ENCODE measurements at places on chromosomes 3 and 15.

GRCh38 chr3:75254685-75255084 is 409.4 kb upstream of the FRG2C start:
- no peak for DNase-seq

- no peak for DNase-seq
Observed at GRCh38 chr3:42668413-42668760, 14.9 kb downstream of the ZBTB47 start.

DNA sequence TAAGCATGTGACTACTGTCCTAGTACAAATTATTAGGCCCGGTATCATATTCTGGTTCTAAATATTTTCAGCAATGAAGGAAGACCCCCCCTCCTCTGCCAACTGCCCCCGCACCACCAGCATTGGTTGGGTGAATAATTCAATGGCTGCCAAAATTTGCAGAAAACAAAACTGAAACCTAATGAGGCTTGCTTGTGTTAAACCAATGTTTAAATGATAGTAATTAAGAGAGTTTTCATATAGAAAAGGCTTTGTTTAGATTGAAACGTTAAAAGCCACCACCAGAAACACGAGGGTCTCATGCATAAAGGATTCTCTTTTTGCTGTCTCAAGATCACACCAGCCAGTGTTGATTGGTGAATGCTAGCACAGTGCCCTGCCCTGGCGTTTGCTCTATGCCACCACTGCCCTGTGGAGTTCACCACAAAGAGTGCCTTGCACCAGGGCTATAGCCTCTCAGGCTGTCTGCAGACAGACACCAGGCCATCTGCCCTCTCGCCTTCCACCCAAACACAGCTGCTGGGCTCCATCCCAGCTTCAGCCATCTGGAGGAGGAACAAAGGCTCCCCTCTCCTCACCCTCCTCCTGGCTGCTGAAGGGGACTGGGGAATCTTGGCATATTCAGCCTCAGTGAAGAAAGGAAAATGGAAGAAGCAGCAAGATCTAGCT is 200.3 kb upstream of the PFN2 start:
- DNase-seq = no peak

DNA sequence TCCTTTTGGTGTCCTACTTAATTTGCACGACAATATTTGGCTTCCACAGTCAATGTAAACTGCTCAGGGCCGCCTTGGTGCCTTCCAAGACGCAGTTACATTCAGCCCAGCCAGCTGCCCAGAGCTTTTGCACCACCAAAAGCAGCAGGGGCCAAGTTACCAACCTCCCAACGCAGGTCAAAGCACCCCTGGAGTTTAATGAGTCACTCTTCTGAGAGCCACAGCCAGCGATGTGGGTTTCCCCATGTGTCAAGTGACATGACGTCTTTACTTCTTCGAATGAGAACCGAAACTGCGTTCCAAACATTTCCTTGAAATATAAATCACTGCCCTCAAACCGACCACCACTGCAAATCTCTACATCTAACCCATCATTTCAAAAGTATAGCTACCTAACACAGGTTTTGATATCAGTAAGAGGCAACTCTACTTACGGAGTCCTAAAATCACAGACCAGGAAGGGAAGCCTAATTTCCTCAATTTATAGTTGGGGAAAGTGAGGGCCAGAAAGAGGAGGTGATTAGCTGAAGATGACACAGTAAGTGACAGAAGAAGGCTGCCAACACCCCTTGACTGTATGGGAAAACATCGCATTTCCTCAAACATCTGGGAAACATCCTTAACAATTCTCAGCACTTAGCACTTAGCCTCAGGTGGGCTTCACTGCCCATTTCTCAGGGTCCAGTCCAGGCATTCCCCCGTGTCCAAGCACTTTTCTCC is 24.5 kb downstream of the MB21D2 start:
- peak; percentile 94 for DNase-seq

- DNase-seq = no peak
Observed at GRCh38 chr3:188176476-188176875, 22.5 kb downstream of the LPP start.

- no peak for DNase-seq
Observed at GRCh38 chr3:170490828-170491560, 72.3 kb downstream of the CLDN11 start.

GRCh38 chr3:29475305-29475840 is 194.5 kb downstream of the RBMS3 start:
- no peak for DNase-seq

DNA sequence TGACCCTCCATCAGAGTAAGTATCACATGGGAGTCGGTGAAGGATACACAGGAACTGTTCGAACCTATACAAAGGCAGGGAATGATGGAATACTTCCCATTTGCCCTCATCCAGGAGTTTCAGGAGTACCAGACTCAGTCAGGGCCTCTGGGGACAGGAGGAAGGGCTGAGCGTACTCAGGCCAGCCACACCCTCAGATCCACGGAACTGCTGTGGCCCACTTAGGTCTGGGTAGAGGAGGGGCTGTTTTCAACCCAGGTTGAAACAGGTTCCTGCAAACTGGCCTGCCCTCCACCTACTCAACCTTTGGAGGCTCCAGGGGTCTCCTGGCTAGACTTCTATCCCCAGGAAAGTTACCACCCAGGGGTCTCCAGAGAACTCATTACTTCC is 6.7 kb upstream of the IGDCC3 start:
- DNase-seq = no peak

GRCh38 chr3:49792371-49793150 is 6.2 kb upstream of the IP6K1 start:
- no peak for DNase-seq

DNA sequence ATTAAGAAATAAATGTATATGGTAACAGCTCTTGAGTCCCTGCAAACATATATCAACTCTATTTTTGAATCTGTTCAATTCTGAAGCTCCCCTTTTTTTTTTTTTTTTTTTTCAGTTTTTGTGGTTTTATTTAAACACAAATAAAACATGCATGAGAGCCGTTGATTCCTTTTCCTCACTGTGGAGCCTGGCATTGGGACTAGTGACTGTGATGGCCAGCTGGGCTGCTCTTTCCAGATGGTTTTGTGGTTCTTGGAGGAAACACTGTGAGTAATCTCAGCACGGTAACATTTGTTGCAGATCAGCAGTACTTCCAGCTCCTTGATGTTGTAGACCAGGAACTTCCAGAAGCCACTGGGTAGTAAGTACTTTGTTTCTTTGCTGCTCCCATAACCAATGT is 15.9 kb downstream of the EMC7 start:
- no peak for DNase-seq

- DNase-seq = no peak
Observed at GRCh38 chr3:147408188-147409100, 721 bp upstream of the ZIC1 start.

DNA sequence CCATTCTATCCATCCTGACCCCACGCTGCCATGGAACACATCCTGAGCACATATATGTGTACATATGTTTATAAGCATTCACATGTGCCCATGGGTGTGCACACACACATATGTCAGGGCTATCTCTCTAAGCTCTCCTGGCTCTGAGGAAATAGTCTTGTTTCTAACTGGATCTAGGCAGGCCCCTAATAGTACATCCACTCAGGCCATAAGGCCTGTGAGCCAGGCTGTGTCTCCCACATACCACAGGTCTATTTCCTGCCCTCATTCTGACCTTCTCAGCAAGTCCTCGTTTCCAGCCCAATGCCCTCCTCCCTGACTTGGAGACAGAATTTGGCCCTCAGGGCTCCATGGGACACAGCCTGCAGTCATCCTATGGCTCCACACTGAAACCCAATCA is 284.8 kb upstream of the CTNNB1 start:
- no peak for DNase-seq

GRCh38 chr3:4708230-4708629 is 215.1 kb downstream of the ITPR1 start:
- DNase-seq = no peak

DNA sequence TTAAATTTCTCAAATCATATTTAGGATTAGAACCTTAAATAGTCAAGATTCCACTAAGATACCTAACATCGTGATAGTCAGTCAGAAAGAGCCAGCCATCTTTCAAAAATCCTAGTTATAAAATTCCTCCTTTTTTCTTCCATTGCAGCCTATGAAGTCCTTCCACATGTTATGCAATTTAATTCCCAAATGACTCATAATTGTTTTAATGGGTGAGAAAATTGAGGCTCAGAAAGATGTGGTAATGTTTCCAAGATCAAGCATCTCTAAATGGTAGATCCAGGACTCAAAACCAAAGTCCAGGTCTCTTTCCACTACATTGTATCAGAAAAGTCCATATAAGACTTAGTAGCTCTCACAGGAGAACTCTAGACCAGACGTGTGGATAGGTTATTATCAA is 9.5 kb downstream of the CFAP44 start:
- no peak for DNase-seq

GRCh38 chr3:104234442-104235194 is 1132.1 kb upstream of the ALCAM start:
- DNase-seq = no peak

DNA sequence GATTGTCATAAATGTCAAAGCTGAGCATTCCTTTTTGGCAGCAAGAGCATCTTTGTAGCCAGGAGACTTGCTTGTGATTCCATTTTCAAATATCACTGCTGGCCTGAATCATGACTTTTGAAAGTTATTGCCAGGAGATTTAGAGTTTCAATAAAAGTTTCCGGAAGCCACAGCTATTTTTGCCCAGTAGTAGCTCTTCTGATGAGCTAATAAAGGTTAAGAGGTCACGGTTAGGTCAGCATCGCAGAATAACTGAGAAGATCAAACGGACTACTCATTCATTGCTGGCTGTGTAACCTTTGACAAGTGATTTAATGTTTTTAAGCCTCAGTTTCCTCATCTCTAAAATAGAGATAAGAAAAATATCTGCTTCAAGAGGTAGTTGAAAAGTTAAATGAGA is 105.1 kb upstream of the ETV5 start:
- DNase-seq = no peak

DNA sequence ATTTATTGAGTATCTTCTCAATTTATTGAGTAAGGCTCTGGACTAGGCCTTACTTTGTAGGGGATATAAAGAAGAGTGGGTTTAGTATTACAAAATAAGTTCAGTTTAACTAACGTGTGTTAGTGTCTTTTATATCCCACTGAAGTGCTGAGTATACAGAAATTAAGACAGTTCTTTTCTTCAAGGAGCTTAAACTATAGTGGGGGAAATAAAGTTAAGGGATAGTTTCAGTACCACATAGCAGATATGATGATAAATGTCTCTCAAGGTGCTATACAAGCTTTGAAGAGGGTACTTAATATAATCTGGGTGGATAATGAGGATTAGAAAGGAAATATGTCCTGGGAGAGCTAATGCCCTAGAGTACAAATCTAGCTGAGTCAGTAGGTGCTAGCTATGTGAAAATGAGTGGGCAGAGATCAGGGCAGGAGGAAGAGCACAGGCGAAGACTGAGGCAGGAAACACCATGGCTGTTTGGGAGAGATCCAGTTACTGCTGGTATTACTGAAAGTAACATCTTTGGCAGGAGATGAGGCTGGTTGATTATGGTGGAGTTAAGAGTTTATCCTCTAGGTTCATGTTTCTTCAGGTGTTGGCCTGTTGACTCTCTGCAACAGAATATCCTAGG is 46.0 kb downstream of the TEX9 start:
- DNase-seq = no peak

GRCh38 chr3:125148016-125148812 is 64.3 kb downstream of the SLC12A8 start:
- DNase-seq = no peak

- no peak for DNase-seq
Observed at GRCh38 chr15:25641762-25642161, 202.9 kb upstream of the UBE3A start.

- DNase-seq = peak; percentile 27
Observed at GRCh38 chr3:81581966-81582599, 179.4 kb downstream of the GBE1 start.

- no peak for DNase-seq
Observed at GRCh38 chr15:99019558-99020540, 12.3 kb upstream of the PGPEP1L start.

GRCh38 chr3:8834974-8835373 is 65.6 kb upstream of the OXTR start:
- DNase-seq = no peak

DNA sequence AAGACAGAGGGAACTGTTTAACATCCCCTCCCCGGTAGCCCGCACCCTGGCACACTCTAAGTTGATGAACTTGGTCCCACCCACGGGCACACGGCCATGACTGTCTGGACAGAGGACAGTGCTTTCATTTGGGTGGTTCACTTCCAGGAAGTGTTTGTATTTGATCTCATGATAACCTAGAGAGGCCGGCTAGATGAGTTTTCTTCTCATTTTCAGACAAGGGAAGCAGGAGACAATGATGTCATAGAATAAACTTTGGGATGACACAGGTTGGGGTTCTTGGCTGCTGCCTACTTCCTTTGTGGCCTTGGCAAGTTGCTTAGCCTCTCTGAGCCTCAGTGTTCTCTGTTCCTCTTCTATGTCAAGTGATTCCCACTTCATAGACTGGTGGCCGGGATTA is 16.1 kb upstream of the LYSMD4 start:
- peak; percentile 73 for DNase-seq

DNA sequence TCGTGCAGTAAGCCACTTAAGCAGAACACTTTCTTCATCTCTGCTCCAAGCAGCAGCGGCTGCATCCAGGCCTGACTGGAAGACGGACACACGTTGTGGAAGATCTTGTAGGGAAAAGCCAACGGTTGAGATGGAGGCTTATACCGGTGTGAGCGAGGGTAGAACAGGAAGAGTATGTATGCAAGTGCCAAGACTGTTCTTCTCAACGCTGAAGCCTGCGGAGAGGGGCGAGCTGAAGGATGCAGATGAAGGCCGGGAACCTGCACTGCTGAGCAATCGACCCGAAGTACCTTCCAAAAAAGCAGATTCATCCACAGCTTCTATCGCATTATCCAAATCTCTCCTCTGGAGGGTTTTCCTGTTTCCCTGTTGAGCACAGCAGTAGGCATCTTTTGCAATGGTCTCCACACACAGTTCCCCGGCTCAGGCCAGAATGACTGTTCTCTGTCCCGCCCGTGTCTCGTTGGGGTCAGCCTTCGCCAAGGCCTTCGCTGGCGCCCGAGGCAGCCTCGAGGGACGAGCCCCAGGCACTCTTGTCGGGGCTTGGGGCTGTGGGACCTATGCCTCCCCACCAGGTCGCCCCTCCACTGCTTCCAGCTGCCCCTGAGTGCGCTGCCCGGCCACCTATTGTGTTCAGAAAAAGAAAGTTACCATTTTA is 22.2 kb upstream of the DYNC1LI1 start:
- no peak for DNase-seq

All from inflammatory macrophage (primary cell).